ENCODE measurements at places on chromosomes 4 and X.

DNA sequence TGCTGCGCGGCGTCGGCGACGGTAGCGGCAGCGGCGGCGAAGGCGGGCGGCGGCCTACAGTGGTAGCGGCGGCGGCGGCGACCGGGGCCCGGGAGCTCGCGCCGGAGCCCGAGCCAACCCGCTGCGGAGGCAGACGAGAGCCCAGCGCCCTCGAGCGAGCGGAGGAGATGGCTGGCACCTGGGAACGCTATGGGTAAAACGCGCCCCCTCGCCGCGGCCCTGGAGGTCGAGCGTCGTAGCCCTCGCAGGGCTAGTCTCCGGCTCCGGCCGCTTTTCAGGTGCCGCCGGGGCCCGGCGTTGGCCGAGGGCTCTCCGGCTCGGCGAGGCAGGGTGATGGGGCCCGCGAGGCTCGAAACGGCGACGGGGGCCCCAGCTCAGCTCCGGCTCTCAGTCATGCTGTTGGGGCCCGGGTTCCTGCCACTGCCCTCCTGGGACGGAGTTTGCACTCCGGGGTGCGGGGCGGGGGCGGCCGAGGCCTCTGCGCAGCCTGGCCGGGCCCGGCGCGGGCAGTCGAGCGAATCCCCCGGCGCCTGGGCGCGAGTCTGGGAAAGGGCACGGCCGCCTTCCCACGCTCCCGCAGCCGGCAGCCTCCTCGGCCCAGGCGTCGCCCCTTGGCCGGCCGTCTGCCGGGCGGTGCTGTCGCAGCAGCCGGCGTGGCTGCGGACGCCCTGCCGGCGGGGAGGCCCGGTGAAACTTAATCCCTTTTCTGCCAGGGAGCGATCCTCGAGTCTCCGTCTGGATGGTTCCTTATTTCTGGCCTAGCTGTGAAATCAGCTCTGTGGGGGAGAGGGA lies 768 bp downstream of the MID2 start:
- DNase-seq, result no peak

DNA sequence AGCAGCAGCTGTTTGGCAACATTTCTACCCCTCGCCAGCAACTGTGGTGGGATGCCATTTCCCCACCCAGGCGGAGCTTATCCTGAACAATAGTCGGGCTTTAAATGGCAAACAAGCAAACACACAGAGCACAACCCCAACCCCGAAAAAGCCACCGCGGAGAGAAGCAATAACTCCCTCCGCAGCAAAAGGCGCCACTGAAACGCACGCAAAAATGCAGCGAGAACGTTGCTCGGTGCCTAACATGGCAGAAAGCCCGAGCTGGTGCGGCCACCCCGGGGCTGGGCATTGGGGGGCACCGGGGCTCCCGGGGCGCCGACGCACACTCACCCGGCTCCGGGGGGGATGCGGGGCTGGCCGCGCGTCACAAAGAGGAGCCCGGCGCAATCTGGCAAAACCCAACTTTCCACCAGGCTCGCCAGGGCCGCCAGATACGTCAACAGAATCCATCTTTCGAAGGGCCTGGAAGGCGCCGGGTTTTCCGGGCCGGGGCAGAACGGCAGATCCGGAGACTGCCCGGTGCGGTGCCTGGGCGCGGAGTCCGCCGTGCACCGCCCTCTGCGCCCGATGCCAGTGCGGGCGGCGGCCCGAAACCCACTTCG lies 818 bp downstream of the RAI2 start:
- no peak for DNase-seq

DNA sequence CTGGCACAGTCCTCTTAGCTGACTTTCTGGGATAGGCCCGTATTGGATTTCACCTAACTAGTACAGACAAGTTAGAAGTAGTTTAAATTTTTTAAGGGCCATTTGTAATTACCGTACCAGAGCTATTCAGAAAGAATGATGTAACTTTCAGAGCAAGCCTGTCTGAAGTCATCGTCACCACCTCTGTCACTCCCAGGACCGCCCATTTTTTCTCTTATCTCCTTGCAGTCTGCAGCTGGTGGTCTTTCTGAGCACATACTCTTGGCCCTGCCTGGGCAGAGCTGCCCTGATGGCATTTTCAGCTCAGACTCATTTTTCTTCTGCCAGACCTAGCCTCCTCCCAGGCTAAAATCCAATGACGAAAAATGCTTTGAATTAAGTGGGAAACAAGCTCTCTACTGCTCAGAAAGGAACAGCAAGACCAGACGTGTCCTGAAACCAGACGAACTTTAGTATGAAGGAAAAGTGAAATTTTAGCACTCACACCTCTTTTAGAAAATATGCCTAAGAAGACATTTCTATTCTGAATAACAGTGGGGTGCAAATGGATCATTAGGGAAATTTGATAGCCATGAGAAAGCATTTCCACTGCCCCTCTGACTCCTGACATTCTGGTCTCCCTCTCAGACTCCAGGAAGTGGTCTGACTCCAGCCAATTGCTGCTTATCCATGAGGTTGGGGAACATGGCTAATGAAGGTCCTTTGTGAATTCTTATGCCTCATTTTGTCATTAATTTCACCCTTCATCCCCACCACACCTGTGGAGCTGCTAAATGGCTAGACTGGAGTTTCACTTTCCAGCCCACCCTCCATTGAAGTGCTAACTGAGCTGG lies 162.4 kb upstream of the GYPA start:
- no peak for DNase-seq

GRCh38 chrX:11190745-11191510 lies 79.8 kb downstream of the HCCS start:
- no peak for DNase-seq

DNA sequence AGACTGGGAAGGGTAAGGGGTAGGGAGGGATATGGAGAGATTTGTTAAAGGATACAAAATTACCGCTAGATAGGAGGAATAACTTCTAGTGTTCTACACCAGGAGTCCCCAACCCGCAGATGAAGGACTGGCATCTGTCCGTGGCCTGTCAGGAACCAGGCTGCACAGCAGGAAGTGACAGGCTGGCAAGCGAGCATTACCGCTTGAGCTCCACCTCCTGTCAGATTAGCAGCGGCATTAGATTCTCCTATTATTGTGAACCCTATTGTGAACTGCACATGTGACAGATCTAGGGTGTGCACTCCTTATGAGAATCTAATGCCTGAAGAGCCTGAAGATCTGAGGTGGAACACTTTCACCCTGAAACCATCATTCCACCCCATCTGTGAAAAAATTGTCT lies 27.9 kb upstream of the BBS7 start:
- DNase-seq, result no peak

- no peak for DNase-seq
These were observed 126.0 kb downstream of the EMCN start for GRCh38 chr4:100391863-100392262.

DNA sequence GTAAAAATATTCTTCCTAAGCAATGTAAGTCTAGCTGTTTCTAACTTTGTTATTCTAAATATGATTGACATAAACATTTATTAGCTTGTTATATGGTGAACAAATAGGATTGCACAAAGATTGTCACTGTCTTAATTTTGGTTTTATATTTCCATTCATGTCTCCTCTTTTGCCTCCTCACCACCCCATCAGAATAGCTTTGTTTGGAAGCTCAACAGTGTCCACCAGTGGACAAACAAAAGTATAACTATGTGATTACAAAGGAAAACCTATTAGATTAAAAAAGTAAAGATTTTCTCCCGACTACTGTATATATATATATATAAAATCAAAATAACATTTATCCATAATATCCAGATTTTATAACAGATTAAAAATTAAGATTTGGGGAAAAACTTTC lies 468.2 kb downstream of the ZIC3 start:
- no peak for DNase-seq

DNA sequence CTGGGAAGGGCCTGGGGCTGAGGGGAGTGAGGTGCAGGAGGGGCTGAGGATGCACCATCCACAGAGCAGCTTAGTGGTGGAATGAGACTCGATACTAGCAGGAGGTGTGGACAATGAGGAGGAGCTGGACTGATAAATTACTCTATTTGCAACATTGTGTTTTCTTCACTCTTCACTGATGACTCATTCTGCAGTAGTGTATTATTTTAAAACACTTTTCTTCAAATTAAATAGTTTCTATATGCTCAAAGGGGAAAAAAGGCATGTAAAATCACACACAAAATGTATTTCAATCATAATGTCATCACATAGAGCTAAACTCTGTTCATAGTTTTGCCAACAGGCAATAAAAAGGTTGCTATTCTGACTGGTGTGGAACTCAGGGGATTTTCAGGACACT lies 467.0 kb upstream of the CTSO start:
- no peak for DNase-seq

DNA sequence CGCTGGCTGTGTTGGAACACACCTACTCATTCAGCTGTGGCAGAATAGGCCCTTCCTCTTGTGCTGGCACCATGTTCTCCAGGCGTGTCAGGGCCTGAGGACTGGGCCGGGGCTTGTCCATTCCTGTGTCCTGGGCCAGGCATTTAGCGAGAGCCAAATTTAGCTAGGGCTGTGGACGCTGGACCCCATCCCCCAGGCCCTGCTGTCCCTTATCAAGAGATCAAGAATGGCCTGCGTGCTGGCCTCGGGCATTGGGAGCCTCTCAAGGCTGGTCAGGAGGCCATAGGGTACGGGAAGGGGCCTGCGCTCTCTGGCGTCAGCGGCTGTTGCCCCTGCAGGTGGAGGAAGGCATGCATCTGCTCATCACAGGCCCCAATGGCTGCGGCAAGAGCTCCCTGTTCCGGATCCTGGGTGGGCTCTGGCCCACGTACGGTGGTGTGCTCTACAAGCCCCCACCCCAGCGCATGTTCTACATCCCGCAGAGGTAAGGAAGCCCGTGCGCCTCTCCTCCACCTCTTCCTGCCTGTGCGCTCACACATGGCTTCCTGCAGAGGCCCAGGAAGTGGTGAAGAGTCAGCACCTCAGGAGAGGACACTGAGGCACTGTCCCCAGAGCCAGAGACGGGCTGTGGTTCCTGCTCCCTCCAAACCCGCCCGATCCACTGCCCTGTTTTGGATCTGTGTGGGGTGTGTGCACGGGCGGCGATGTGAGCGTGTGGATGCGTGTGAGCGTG lies 15.3 kb downstream of the ABCD1 start:
- DNase-seq, result no peak

DNA sequence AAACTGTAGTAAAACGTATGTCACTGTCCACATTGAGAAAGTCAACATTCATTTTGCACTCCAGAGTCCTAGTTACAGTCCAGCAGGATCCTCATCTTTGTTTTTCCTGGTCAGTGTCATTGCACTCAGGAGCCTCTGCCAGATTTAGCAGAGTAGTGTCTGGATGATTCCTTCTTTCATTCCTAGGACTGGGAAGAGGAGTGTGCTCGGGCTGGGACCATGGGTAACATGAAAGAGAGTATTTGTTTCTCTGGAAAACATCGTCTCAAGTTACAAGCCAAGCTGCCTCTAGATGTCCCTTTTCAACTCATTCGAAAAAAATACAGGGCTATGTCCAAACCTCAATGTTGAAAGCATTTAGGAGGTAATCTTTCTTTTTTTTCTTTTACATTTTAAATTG lies 69.9 kb upstream of the TNIP3 start:
- no peak for DNase-seq

DNA sequence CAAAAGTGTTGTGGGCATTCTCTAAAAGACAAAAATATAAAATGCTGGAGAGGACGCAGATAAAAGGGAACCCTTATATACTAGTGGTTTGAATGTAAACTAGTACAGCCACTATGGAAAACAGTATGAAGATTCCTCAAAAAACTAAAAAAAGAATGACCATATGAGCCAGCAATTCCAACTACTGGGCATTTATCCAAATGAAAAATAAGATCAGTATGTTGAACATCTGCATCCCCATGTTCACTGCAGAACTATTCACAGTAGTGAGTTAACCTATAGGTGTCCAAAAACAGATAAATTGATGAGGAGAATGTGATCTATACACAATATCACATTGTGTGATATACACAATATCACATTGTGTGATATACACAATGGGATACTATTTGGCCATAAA lies 1615.3 kb downstream of the PCDH18 start:
- DNase-seq, result no peak

DNA sequence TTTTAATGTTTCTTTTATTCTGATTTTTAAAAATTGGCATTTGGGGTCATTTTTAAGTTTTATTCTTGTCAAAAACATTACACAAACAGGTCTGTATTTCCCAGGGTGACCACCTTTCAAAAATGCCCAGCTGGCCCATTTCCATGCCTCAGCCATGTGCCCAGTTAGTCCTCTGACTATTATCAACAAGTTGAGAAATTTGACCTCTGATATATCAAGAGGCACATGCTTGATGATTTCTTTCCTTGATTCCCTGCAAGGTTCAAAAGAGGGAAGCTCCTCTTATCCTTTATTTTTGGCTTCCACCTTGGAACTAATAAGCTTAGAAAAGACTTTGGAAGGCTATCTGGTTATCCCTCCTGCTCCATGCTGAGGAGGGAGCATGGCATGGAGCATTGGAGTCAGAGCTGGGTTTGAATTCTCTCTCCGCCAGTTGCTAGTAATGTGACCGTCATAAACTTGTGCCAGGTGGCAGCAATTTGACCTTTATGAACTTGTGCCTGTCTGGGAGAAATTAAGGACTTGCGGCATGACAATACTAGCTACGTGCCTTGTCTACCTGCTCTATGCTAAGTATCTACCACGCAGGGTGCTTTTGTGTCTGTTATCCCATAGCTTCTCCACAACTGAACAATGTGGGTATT lies 122.4 kb upstream of the SLC4A4 start:
- no peak for DNase-seq

DNA sequence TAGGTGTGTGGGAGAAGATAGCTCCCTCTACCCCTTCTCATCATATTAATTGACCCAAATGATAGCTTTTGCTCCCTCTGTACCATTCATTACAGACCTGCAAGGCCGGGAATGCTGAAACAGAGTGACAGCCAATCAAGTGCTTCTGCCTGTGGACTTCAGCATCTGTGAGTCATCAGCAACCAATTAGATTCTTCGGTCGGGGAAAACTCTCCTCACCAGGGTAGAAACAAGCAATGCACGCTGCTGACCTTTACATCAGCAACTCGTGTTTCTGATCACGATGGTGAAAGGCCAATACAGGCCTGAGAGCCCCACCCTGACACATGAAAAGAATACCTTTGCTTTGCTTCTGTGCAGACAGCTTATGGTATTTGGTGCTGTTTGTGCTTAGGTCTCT lies 347.2 kb upstream of the DDX53 start:
- no peak for DNase-seq

GRCh38 chrX:129638917-129639316 lies 15.8 kb downstream of the APLN start:
- no peak for DNase-seq

All from hematopoietic multipotent progenitor cell treated with erythropoietin and hydrocortisone succinate and interleukin-3 and kit ligand, for 15 days (in vitro differentiated cells).